Stimulated activated CD4-positive, alpha-beta T cell treated with anti-CD3 and anti-CD28 coated beads, Interleukin-4, amount 100 ng/mL, for 1 hour (primary cell): ENCODE measurements at places on chromosomes 4 and X.

- no peak for DNase-seq
Observed at GRCh38 chrX:79110731-79111130, 33.8 kb upstream of the GPR174 start.

DNA sequence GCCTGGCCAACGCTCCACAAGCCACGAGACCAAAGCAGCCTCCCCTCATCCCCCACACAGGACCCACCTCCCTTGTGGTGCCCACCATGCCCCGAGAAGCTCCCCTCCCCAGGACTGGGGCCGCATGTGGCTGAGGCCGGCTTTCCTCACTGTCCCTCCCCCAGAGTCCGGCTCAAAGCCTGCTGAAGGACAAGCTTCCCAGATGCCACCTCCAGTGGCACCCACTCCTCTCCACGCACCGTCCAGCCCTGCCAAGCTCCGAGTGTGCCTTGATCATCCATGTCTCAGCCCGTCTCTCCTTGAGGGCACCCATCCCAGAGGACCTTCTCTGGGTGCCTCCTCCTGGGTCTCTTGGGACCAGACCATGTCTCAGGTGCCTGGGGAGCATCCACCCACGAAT is 58.8 kb upstream of the MXD4 start:
- no peak for DNase-seq

DNA sequence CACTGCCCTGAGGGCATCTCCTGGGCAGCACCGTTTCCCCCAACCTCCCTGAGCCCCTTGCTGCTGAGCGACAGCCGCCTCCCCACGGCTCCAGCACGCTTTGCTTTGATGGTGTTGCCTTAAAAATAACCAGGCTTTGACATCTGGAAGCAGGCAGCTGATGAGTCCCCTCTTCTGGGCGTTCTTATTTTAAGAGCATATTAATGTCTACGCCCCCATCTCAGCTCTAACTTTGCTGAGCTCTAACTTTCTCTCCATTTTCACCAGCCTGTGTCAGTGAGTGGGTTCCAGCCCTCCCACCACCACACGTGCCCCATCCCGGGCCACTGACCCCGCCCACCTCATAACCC is 70.2 kb downstream of the ADRA2C start:
- no peak for DNase-seq

GRCh38 chr4:77817304-77818072 is 1.7 kb downstream of the CNOT6L start:
- no peak for DNase-seq

DNA sequence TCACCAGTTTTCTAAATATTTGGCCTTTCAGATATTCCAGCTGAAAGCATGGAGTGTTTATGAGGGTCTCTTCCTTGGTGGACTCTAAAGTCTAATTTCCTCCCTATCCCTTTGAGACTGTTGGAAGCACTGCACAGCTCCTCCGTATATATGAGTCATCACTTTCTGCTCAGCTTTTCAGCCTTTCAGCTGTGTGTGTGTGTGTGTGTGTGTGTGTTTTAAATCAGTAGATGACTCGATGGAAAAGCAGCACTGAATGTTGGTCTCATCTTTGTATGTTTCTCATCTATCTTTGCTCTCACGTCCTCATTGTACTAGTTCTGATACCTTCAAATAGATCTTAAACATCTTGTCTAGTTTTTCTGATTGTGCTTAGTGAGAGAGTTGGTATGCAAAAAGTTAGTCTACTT is 81.6 kb downstream of the ZFX start:
- no peak for DNase-seq

DNA sequence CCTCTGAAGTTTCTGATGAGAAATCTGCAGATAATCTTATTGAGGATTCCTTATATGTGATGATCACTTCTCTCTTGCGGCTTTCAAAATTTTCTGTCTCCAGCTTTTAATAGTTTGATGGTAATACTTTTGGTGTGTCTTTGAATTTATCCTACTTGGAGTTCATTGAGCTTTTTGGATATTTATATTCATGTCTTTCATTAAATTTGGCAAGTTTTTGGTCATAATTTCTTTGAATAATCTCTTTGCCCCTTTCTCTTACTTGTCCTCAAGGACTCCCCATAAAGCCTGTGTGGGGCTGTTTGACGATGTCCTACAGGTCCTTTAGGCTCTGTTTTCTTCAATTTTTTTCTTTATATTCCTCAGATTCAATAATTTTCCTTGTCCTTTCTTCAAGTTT is 11.3 kb upstream of the FAM47E start:
- DNase-seq = no peak

DNA sequence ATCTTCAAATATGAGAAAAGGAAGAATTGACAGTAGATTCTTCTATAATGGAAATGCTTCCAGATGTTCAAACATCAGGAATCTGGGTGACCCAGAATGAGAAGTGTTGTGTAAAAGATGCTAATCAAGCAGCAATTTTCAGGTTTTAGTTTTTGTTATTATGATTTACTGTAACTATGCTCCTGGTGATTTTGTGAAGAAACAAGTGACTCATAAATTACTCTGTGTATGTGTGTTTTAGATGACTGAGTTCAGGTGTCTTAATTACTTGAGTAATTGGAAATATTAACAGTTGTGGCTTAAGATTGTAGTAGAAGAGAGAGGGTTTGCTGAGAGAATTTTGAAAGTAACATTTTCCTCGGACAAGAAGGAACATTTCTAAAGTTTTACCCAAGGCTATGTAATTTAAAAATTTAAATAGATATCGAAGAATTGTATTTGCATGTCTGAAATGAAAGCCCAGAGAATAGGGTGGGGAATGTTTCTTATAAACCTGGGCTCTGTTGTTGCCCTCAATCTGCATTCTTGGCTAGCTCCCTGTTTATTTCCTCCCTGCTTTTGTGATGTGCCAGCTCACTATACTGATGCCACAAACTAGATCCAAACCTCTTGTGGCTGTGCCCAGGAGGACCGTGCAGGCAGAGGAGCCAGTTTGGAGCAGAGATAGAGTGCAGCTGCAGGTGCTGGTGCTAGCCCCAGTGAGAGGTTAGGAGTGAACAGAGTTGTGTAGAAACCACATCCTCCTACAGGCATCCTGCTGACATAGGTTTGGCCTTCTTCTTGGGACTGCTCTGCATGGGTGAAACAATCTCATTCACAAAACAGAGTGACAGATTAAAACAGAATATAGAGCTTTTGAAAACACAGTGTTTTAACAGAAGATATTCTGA is 25.4 kb upstream of the TNIP3 start:
- DNase-seq = peak; percentile 19

GRCh38 chrX:109920325-109920724 is 82.6 kb upstream of the TMEM164 start:
- DNase-seq = no peak

GRCh38 chr4:70437197-70437596 is 34.8 kb upstream of the MUC7 start:
- DNase-seq = no peak

DNA sequence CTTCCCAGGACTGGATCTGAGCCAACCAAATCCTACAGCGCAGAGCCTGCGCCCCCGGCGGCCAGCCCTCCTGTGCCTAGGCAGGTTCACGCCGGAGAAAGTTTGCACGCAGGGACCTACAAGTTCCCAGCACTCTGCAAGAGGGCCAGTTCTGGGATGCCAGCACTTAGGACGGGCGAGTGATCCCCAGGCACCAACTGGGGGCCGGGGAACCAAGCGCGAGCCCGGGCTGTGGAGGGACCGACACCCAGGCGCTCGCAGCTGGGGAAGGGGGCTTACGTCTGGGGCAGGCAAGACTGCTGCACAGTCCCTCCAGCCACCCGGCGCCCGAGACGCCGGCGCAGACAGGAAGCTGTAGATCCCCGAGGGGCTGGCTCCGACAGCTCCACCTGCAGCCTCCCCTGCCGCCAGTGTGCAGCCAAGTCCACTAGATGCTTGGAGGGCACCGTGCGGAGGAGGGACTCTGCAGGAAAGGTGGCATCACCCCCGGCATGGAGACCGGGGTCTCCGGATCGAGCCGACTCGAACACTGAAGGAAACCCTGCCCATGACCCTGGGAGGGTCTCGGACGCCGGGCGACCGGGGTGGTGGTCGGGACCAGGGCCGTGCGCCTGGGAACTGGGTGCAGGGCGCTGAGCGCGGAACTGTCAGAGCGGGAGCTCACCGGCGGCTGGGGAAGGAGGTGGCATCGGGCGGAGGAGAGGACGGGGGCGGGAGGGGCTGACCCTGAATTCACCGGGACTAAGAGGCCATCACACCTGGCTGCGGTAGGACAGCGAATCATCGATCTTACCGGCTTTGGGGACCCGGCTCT is 566 bp downstream of the CORIN start:
- DNase-seq = peak; percentile 38

DNA sequence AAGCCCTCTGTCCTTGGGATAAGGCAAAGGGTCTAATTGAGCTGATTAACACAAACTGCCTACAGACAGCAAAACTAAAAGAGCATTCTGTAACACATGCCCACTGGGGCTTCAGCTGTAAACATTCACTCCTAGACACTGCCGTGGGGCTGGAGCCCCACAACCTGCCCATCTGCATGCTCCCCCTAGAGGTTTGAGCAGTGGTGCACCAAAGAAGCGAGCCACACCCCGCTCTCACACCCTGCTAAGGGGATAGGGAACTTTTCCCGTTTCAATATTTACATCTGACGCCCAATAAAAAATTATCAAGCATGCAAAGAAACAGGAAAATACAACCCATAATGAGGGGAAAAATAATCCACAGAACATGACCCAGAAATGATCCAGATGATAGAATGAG is 46.9 kb upstream of the HSD17B10 start:
- DNase-seq = peak; percentile 1

GRCh38 chrX:27995611-27996010 is 14.4 kb upstream of the DCAF8L1 start:
- no peak for DNase-seq

- no peak for DNase-seq
Observed at GRCh38 chrX:1325515-1326116, 11.0 kb upstream of the IL3RA start.

DNA sequence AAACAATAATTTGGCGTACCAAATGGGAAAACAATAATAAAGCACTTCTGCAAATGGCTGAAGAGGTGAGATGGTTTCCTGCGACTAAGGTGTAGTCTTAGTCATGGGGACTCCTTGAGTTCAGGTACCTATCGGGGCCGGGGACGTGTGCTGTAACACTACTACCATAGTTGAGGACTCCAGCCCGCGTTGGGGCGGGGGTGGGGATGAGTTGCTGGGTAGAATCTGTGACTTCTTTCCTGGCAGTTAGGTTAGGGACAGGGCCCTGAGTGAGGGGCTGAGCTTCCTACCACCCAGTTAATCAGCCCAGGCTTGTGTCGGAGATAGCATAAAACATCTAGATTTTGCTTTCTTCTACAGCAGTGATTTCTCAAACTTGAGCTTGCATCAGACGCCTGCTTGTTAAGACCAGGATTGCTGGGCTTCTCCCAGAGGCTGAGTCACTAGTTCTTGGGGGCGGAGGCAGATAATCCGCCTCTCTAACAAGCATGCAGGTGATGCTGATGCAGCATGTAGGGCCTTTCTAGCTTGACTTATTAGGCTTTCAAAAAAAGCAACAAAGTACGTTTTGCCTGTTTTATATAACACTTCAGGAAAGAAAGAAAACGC is 30.2 kb downstream of the RBBP7 start:
- no peak for DNase-seq

DNA sequence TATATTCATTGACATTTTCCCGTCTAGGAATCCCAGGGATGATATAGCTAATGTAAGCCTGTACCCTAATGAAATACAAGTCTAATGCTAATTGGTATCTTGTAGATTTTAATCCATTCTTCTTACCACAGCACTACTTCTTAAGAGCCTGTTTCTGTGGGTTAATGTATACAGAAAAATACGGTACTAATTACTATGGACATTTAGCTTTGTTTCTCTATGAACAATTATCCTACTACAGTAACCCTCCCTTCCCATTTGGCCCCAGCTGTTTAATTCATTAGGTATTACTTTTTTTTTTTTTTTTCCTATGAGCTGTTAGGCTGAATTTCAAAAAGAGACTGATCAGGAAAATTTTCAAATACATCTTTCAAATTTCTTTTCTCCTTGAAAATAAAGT is 245.1 kb upstream of the SLC7A11 start:
- no peak for DNase-seq

- DNase-seq = no peak
Observed at GRCh38 chr4:91064157-91064853, 937.1 kb downstream of the CCSER1 start.

- DNase-seq = no peak
Observed at GRCh38 chr4:181958446-181958845, 284.8 kb upstream of the TENM3 start.

GRCh38 chrX:132146456-132146855 is 18.6 kb upstream of the FRMD7 start:
- DNase-seq = no peak

DNA sequence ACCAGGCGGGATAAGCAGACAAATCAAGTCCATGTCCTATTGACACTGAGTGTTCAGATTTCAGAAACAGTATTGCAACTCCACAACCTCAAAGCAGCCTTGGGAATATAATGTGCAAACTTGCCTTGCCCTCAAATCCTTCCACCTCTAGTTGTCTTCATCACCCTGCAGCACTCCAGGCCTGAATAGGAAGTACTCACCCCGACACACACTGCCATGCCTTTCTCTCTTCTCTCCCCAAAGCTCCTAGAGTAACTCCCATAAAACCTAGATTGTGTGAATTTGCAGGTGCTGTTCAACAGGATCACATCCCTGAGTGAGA is 19.6 kb downstream of the ACSL1 start:
- no peak for DNase-seq

DNA sequence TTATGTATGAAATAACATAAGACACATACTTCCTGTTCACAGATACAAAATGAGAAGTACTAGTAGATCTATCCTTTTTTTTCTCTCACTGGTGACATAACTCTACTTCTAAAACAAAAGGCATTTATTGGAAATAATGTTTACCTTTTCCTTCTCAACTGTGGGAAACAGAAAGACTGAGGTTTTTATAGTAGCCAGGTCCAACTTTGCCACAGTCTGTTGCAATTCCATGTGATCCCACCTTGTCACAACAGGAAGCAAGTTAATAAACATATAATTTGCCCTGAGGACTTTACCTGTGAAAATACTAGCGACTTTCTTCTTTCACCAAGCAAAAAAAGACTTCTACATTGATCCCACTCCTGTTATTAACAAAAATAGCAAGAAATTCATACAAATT is 475.8 kb downstream of the PDGFC start:
- no peak for DNase-seq

- DNase-seq = no peak
Observed at GRCh38 chr4:139833151-139833910, 167.7 kb downstream of the MGST2 start.

DNA sequence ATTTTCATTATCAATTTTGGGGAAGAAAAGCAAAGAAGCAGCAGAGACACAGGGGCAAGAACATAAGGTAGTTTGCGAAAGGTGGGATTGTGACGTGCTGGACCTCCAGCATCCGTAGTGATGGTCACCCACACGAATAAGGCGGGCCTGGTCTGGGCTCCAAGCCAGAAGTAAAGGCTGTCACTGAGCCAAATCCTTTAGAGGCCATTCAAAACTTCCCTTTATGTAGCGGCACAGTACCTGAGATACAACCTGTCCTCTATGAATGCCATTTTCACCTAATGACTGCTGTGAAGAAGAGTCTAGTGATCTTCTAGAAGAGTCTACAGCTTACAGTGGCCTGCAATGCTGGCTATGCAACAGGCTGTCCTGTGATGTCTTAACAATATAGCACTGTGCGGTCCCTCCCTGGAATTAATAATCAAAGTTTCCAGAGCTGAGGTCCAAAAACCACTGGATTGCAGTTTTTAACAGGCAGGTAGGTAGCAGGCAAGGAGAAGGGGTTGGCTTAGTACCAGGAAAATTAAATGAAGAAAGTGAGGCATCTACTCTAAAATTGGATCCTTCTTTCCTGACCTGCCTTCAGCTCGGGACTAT is 56.2 kb downstream of the TRIML1 start:
- no peak for DNase-seq

- DNase-seq = no peak
Observed at GRCh38 chrX:49853661-49854060, 24.6 kb downstream of the PAGE4 start.
